Epithelial cell of proximal tubule (primary cell): ENCODE measurements at places on chromosomes 7 and 10. TPM values are rescaled to one million over a fixed set of nuclear protein-coding genes. Genes with fewer than 3 reads are reported as not detected.

The LHFPL3 gene
- not detected in 2 replicates for total RNA-seq

The VENTX gene
- total RNA-seq, result not detected in 2 replicates

The LIPJ gene
- not detected in 2 replicates for total RNA-seq

The PODXL gene
- 11.4 and 26.3 TPM in 2 replicates for total RNA-seq

The ADARB2 gene
- total RNA-seq, result under 0.01 and 0.63 TPM in 2 replicates

The LAMB1 gene
- total RNA-seq, result 170 and 220 TPM in 2 replicates

The SEPHS1 gene
- 38.2 and 83.9 TPM in 2 replicates for total RNA-seq

The PLEKHA1 gene
- total RNA-seq, result 58.5 and 84.6 TPM in 2 replicates

DNA sequence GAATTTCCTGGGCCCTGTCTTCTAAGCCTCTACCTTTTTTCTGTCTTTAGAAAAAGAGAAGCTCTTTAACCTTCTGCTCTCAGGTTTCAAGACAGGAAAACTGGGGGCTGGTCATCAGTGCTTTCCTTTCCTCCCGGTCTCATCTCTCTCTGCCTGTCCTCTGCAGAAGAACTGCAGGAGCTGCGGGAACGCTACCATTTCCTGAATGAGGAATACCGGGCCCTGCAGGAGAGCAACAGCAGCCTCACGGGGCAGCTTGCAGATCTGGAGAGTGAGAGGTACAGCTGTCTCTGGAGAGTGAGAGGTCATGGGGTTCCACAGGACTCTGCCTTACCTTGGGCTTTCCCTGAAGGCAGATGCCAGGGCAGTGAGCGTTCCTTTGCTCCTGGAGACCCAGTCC is 12.7 kb downstream of the CCDC136 start:
- DNase-seq, result no peak

- DNase-seq, result no peak
Measured at GRCh38 chr7:43303740-43304241, 191.3 kb downstream of the HECW1 start.

DNA sequence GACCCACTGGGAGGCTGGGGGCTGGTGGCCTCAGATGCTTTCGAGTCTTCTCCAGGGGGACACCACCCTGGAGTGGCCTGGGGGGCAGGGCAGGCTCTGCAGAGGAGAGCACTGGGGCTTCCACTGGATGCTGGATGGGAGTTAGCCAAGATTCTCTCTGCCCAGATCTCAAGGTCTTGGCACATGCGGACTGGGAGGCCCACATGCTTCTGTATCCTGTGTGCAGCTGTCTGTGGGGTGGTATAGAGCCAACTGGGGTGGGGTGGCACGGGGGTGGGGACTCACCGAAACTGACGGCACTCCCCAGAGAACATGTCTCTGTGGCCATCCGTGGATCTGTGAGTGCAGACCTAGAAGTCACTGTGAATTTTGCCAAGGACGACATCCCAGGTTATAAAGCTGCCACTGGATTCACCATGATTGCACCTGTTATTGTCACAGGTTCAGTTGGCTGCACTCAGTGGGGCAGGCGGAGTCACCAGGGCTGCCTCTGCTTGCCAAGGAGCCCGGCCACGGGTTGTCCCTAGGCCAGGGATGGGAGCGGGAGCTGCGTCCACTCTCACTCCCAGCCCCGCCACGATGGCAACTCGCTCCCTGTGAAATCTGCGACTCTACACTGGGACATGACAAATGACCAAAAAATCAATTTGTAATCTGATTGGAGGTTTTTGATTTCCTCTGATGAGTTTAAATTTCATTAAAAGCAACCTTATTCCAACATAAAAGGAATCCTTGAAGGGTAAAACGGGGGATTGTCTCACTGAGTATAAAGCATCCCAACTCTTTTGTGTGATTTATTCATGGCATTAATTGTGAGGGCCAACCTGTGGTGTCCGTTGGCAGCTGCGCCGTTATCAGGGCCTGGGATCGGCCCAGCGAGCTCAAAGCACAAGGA is 131.3 kb downstream of the EBF3 start:
- DNase-seq, result no peak

DNA sequence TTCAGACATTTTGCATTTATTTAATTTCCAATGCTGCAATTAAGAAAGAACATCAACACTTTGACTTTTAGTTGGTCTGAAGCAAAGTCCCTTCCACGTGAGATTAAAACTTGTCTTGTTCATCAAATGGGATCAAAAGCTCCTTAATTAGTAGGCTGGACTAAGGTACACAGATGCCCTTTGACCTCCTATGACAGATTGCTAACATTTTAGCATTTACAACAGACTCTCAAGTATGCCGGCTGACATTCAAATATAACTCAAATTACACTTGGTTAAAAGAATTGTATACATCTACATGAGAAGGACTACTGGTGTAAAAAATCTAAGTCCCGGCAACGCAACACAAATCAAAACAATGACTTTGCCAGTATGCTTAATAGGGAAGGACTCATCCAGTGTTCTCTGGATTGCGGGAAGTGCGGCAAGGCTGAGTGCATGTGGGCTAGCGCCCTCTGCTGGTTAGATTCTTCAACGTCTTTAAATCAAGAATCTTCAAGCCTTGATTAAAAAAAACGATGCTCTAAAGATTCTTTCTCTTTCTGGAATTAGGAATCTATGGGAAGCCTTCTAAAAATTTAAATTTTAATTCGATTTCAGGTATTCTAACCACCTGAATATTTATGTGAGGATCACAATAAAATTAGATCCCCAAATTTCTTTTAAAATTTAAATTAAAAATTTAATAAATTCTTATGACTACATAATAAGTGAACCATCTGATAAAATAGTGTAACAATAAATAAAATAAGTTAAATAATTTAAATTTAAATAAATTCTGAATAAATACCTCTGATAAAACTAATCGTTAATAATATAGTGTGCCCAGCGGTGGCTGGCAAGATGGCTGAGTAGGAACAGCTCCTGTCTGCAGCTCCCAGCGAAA is 444.7 kb downstream of the DGKB start:
- DNase-seq, result peak; percentile 33

- DNase-seq, result no peak
Measured at GRCh38 chr7:56062382-56062781, 1.7 kb upstream of the SUMF2 start.

DNA sequence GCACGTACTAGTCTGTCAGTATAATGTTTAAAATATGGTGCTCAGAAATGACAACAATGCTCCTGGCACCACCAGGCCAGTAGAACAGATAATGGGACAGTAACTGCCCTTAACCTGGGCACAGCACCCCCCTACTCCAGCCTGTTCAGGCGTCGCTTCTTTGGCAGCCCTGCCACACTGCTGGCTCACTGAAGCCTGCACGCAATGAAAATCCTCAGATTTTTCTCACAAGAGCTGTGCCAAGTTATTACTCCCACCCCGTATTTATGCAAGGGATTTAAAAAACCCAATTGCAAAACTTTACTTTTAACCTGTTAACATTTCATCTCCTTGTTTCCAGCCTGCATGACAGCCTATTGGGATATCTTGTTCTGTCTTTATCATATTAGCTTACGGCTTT is 56.6 kb upstream of the LAMB1 start:
- no peak for DNase-seq

DNA sequence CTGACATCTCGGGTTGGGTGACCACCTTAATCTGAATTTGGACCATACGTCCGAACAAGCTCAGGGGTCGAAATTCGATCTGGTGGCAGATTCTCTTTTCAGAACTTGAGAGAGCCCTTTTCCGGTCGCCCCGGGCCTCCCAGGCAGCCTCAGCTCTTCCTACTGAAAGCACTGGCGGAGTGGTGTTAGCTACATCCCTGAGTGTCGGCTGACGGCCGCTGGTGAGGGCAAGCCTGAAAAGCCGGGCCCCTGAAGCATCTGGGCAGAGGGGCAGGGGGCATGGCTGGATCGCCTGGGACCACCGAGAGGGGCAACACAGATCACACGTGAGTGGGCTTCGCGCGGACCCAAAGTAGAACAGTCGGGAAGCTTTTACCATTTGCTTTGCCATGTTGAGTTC is 116.1 kb downstream of the SMURF1 start:
- DNase-seq, result no peak

GRCh38 chr7:112136271-112137008 is 69.8 kb downstream of the DOCK4 start:
- no peak for DNase-seq

DNA sequence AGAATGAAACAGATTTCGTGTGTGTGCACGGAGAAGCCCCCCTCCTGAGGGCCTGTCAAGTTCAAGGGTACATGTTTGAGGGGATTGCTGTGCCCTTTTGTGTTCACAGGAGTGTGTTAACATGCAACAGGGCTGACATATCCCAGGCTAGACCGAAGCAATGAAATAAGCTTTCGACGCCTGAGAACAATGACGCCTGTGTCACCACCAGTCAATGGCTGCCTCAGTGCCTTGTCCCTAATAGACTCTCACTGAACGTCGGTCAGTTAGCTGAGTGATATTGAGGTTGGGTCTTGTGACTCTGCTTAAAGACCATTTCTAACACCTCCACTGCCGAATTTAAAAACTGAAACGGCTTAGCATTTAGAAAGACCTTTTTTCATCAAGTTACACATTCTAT is 175.2 kb upstream of the TCF7L2 start:
- no peak for DNase-seq

DNA sequence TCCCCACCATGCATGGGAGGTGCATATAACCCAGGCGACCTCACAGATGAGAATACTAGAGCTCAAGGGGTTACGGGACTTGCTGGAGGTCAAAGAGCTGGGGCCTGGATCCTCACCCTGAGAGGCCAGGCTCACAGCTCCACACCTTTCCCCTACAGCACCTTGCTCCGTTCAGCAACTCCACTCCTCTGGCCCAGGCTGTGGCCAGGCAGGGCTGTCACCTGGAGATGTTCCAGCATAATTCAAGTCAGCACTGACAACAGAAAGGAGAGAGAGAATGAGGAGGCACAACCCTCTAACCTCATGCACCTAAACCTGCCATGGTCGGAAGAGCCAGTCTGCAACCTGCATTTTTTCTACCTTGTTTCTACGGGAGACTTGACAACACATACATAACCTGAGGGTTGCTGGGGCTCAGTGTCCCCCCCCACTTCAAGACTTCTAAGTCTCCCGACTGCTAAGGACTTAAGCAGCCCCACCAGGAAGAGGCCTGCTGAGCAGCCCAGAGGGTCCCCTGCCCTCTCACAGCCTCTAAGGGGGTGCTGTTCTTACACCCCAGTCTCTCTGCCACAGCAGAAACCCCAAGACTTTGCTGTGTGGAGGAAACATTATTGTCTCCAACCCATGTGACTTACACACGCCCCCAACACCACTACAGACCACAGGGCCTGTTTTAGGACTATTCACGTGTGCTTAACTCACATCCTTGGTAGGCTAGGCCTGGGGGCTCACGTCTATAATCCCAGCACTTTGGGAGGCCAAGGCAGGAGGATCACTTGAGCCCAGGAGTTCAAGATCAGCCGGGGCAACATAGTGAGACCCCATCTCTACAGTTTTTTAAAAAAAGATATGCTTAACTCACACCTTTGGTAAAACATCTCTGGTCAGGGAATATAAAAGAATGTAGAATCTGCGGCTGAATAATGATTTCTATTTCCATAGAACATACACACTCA is 175.6 kb downstream of the FAM107B start:
- no peak for DNase-seq

GRCh38 chr7:122413339-122413738 is 108.8 kb upstream of the FEZF1 start:
- DNase-seq, result no peak

- no peak for DNase-seq
Measured at GRCh38 chr7:593324-594115, 73.9 kb upstream of the PDGFA start.

DNA sequence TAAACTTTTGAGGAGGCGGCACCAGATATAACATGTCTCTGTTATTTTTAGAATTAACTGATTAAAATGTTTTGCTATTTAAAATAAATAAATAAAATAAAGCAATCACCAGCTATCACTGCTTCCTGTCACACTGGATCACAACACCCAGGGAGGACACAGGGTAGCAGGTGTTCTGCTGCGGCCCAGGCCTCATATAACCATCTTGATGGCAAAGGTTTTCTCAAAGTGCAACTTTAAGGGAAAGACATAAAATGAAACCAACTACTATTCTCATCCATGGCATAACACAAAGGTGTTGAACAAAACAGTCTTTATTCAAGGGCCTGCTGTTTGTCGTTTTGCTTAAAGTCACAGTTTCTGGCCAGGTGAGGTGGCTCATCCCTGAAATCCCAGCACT is 23.2 kb downstream of the GPER1 start:
- DNase-seq, result no peak

DNA sequence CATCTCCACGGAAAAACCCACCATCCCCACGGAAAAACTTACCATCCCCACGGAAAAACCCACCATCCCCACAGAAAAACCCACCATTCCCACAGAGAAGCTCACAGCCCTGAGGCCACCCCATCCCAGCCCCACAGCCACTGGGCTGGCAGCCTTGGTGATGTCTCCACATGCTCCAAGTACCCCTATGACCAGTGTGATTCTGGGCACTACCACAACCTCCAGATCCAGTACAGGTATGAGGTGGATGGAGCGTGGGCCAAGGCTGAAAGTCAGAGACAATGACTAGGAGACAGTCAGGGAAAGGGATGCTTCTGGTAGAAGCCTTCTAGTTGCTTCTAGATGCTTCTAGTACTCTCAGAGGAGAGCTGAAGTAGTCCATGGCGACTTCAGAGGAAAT is 19.6 kb downstream of the ZAN start:
- DNase-seq, result no peak

DNA sequence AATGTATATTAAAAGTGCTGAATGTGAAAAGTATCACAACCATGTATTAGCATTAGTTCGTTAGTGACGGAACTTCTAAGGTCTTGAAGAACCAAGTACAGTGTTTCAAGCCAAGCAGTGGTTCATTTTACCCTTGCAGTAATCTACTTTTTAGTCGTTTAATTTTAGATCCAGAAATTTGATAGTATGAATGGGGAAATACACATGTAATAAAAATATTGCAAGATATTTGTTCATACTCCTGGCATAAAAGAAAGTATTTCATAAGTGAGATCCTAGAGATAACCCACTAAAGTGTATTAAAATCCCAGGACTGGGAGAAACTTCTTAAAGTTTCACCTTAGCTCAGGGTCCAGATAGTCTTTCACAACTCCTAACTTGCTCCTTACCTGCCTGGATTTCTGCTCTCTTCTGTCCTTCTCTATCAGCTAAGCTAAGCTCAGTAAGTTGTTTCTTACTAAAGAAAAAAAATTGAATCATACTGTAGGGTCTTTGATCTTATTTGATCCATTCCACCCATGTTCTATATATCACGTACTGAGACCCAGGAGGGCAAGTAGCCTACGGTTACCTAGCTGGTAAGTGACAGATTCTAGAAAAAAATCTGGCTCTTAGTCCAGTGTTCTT is 1.5 kb downstream of the BCAP29 start:
- no peak for DNase-seq

DNA sequence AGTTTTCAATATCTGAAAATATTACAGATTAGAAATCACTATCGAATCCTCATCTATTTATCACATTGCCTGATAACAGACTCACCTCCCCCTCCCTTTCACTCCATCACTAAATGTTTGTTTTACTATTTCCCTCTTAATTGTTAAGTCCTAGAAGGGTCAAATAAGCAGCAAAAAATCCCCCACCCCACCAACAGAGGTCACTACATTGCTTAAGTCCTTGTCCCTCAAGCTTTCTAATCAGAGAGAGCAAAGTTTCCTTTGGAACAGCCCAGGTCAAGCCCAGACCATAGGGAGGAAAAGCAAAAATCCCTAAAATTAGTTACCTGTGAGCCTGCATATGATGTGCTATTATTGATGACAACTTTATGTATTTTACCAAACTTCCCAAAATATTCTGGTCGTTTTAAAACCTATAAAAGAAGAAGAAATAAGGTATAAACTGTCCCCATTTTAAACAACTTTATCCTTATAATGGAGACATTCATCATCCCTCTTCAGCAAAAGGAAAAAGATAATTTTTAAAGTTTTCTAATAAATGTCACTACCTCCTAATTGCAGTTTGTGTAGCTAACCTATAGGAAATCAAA is 95.0 kb downstream of the CNOT4 start:
- peak; percentile 35 for DNase-seq
